ENCODE measurements at places on chromosomes 5 and 9.

GRCh38 chr5:144003636-144004035 lies 166.8 kb downstream of the YIPF5 start:
- no peak for DNase-seq

- no peak for DNase-seq
Observed at GRCh38 chr5:10306806-10307205, 896 bp downstream of the CMBL start.

DNA sequence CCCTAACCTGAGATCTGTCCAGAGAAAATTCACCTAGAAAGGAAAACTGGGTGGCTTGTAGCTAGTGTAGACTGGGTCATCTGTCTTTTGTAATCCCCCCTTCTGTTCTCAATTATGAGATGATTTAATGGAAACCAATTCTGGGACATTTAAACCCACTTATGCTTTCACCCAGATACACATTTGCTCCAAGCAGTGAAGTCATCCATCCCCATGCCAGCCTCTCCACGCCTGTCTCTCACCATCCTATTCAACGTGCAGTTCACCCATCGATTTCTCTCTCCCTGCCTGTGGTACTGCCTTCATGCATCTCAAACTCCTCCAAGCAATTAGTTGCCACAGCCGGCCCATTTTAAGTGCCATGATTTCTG lies 1.8 kb downstream of the PHF19 start:
- no peak for DNase-seq

GRCh38 chr5:76050134-76050533 lies 33.0 kb upstream of the SV2C start:
- no peak for DNase-seq

DNA sequence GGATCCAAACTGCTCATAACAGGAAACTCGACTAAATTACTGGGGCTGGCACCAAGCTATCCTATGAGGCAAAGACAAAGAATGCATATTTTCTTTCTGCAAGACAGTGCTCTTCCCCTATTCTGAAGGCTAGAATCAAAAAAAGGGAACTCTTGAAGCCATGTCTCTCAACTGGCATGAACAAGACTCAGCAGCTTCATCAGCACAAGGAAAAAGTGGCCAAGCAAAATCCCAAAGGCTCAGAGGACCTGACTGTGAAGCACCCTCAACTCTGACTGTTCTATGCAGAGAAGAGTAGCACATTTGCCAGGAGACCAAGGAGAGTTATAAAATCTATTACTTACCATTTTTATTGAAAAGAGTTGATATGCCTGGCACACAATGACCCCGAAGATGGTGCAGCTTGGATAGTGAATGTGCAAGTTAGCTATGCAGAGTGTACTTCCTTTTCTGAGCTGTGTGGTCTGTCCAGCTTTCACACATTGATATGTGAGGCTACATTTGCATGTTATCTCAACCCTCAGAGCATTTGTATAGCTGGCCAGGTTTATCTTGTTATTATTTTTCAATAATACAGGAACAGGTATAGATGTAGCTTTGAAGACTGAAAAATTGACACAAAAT lies 51.0 kb upstream of the FYB1 start:
- DNase-seq, result no peak

- no peak for DNase-seq
Observed at GRCh38 chr9:128358090-128358489, 13.1 kb upstream of the URM1 start.

DNA sequence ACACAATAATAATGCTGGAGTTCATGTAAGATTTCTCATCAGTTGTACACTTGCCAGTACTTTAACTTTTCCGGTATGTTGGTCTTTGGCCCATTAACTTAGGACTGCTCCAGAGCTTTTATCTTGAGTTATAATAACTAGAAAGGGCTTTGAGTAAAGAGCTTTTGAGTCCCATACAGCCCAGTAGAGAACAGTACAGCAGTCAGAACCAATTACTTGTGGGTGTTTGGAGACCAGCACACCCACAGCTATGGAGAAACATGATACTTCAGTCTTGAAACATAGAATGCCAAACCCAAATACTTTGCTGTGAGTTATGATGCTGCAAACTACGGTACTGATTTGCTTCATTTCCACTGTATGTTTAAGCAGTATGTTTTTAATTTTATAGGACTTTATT lies 374.3 kb downstream of the CCDC171 start:
- no peak for DNase-seq

- no peak for DNase-seq
Observed at GRCh38 chr5:39198127-39198526, 21.2 kb downstream of the FYB1 start.

DNA sequence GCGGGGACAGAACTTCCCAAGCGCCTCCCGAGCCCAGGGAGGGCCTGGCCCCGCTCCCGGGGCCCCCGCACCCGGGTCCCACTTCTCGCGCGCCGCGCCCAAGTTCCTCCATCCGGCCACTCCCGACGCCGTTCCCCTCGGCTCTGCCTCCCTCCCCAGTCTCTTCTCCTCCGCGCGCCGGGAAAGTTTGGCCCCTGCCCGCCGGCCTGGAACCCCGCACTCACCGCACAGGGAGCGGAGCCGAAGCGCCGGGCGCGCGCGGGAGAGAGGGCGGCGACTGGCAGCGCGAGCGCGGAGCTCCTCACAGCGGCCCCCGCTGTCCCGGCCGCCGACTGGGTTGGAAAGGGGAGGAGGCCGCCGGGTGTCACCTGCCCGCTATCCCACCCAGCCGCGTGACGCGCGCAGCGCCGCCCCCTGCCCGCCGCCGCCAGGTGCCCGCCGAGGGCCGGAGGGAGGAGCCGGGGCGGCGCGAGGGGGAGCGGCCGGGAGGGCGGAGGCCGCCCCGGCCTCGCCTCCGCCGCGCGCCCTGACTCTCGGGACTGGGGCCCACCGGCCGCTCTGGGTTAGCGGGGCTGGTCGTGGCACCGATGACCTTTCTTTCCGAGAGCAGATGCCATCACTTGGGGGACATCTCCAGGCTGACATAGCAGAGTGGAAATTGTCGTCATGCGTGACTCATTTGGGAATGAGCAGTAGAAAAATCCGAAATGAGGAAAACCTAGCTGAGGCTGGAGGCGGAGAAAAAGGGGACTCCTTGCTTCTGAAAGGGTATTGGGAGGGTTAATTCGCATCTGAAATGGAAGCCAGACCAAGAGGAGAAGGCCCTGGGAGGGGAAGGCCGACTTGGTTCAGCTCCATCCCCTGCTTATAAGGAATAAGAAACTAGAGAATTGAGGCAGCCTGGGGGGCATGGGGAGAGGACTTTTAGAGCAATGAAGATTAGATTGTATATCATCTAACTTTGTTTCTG lies at the start of gene ELOVL7:
Gene ELOVL7 (minus strand): TSS at position 334 of the 970 bp plus-strand sequence. CDS start 56,872 bp downstream, outside the sequence.
- peak; percentile 12 for DNase-seq

- no peak for DNase-seq
Observed at GRCh38 chr9:92764381-92764987, at the start of gene BICD2. TSS of gene BICD2 (minus strand) at chr9:92764833. CDS start at chr9:92764744, 89 bp downstream.

- no peak for DNase-seq
Observed at GRCh38 chr9:16230731-16231130, 639.7 kb downstream of the BNC2 start.

DNA sequence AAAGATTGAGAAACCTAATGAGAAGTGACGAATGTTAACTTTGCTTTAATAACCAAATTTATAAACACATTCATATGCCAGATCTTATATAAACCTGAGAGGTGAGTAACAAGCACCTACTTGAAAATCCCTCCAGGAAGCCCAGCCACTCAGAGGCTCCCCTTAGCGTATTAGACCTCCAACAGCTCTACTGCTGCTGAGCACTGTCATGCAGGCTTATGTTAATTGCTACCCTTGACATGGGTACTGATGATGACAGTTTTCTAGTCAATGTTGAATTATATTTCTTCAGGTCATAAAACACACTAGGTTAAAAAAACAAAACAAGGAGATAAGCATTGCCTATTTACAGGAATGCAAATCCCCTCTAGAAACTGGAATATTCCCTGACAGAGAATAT lies 161.2 kb downstream of the MPDZ start:
- no peak for DNase-seq

- no peak for DNase-seq
Observed at GRCh38 chr9:72984226-72984947, 31.5 kb upstream of the ALDH1A1 start.

DNA sequence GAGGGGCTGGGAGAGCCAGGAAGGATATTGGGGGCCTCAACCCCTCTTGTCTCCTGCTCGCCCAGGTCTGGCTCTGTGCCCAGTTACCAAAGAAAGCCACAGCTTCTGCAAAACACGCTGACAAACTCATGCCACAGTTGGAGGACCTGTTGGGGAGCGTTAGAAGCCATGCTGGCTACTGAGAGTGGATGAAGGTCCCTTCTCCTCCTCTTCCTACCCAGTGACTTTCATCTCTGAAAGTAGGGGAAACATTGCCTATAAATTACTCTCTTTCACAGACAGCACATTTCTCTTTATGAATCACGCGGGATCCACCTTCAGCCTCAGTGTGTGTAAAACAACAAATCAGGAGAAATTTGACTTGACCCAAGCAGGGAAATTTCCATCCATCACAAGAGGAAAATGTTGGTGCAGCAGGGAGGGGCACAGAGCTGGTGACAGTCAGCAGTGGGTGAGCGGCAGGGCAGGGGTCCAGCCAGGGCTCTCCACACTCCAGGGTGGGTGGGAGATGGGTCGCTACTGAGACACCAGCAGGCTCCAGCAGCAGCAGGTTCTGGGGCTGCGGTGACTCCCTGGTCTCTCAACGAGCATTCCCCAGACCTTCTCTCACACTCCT lies 181.9 kb downstream of the FGF18 start:
- no peak for DNase-seq

- DNase-seq, result no peak
Observed at GRCh38 chr5:76479973-76480667, 77.0 kb downstream of the IQGAP2 start.

GRCh38 chr5:127608077-127608660 lies 40.7 kb upstream of the CTXN3 start:
- DNase-seq, result no peak

GRCh38 chr5:120327180-120327579 lies 136.9 kb upstream of the PRR16 start:
- no peak for DNase-seq

GRCh38 chr5:82465235-82465634 lies 187.1 kb upstream of the RPS23 start:
- DNase-seq, result no peak

GRCh38 chr5:140312791-140313189 lies 9.9 kb upstream of the PFDN1 start:
- DNase-seq, result no peak

DNA sequence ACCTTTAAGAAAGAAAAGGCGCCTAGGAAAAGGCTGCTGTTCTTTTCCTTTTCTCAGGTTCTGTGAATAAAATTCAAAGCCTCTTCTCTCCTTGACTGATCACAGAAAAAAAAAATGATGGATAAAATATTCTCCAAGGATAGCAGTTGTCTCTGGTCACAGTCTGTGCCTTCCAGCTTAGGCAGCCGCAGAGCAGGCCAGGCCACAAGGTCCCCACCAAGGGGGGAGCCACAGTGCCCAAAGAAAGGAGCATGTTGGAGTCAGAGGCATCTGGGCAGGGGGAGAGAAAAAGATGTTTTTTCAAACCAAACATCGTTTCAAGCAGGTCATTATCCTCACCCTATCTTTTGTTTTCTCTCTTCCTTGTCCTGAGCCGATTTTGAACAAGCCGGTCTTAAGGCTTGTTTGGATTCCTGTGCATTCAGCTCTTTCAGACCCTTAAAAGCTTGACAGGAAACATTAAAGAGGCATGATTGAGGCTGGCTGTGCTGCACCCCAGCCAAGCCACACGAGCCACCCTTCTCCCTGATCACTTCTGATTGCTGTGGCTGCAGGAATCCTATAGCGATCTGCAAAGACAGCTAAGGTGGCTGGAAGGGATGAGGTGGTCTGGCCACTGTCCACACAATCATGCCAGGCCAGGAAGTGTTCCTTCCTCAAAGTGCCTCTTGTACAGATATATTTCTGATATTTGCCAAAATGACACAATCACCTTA lies 284.6 kb upstream of the TLE4 start:
- DNase-seq, result no peak

- no peak for DNase-seq
Observed at GRCh38 chr5:169424670-169425378, 123.9 kb upstream of the SLIT3 start.

DNA sequence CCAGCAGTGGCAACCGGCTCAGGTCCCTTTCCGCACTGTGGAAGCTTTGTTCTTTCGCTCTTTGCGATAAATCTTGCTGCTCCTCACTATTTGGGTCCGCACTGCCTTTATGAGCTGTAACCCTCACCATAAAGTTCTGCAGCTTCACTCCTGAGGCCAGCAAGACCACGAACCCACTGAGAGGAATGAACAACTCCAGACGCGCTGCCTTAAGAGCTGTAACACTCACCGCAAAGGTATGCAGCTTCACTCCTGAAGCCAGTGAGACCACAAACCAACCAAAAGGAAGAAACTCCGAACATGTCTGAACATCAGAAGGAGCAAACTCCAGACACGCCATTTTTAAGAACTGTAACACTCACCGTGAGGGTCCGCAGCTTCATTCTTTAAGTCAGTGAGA lies 103.5 kb downstream of the GLIS3 start:
- no peak for DNase-seq

DNA sequence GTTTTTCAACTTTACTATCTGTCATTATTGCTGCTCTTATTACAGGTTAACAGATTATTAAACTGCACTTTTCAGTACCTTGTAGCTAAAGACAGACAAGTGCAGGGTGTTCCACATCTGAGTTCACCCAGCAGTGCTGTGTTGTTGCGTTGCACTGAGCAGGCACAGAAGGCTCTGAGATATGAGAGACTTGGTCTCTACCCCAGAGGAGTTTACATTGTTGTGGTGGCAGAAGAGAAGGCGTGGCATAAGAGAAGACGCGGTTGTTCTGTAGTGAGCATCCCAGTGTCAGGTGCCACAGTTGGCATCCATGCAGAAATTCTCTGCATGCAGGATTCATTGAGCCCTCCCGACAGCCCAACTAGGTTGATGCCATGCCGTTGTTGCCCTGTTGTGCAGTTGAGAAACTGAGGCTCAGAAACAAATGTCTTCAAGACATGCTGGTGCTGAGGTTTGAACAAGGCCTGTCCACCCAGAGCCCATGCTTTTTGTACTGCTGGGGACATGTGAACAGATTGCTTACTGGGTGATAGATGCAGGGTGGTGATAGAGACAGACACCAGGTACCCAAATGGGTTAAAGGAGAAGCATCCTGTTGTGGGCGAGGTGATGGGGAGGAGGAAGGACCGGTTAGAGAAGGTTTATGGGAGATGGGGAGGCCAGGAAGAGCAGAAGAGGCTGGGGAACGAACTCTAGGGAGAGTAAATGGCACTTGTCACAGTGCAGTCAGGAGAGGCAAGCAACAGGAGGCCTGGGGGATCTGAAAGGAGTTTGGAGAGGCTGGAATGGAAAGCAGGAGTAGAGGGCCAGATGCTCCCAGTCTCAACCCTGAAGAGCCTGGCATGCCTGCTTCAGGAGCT lies 8.2 kb downstream of the ABL1 start:
- no peak for DNase-seq

GRCh38 chr5:168357876-168358275 lies 66.4 kb downstream of the WWC1 start:
- DNase-seq, result no peak

GRCh38 chr9:117028103-117028858 lies 341.2 kb downstream of the TRIM32 start:
- no peak for DNase-seq

- no peak for DNase-seq
Observed at GRCh38 chr5:64144425-64145215, 21.0 kb upstream of the RNF180 start.

- no peak for DNase-seq
Observed at GRCh38 chr9:84325347-84325973, 15.1 kb downstream of the SLC28A3 start.

All from stimulated activated CD4-positive, alpha-beta T cell treated with anti-CD3 and anti-CD28 coated beads, TNF-alpha, amount 100 ng/mL, for 1 hour (primary cell).